NCI-H69 (cell line): ENCODE measurements at places on chromosomes 3 and 15.
A peak's percentile ranks its signal among the peaks of the same experiment; 100 is the strongest.

GRCh38 chr15:98884894-98885293 lies 122.7 kb downstream of the PGPEP1L start:
- no peak for DNase-seq

- no peak for DNase-seq
These were observed 28.1 kb upstream of the LXN start for GRCh38 chr3:158700559-158700958.

- DNase-seq: no peak
These were observed 21.9 kb downstream of the PTH1R start for GRCh38 chr3:46899151-46900006.

DNA sequence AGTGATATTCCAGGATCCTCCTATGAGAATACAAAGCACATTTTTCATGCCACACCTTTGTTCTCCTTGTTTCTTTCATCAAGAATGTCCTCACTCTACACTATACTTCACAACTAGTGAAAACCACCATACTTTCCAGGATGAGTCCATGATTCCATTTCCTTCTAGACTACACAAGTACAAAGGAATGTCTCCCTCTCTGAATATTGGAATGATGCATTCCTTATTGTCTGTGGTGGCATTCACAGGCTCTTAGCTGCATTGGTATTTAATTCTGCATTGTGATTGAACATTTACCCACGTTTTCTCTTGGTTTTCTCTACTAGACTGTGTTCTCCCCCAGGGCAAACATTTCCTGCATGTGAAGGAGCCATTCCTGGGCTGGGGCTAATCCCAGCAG lies 217.5 kb downstream of the RAP2B start:
- no peak for DNase-seq

- no peak for DNase-seq
These were observed 207.4 kb downstream of the CBLB start for GRCh38 chr3:105661461-105661860.

DNA sequence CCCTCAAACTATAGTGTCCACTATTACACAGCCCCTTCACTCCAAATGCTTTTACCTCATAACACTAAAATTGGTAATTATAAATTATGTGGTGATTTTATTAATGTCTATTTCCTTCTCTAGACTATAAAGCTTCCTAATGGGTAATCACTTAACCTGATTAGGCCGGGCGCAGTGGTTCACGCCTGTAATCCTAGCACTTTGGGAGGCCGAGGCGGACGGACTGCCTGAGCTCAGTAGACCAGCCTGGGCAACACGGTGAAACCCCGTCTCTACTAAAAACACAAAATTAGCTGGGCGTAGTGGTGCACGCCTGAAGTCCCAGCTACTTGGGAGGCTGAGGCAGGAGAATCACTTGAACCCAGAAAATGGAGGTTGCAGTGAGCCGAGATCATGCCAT lies 71.3 kb upstream of the PYGO1 start:
- no peak for DNase-seq

DNA sequence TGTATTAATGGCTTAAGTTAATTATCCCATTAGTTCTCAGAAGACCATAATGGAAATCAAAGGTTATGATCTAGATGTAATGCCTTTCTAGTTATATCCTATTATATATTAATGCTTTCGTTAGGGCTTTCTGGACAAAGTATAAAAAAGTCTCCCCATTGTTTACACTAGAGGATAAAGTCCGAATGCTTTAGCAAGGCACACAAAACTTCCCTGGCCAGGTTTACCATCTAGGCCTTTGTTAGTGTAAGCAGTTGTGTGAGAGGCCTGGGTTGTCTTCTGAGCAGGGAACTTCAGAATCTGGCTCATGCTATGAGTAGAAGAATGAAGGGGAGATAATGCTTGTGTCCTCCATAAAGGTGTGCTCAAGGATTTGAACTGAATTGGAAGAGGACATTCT lies 106.3 kb upstream of the MEIS2 start:
- no peak for DNase-seq

DNA sequence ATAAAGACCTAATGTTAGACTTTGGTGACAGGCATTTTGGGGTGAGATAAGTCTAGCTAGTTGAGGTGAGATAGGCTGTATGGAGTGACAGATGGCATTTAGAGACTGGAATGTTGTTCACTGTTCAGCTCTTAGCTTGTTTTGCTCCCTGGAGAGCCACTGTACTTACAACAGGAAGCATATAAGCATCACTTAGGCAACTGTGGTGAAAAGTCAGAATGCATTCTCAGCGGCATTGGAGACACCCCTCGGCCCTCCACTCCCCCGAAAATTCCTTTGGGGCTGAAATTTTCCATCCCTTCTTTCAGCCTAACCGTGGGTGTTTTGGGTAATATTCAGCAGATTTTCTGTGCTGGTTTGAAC lies 73.4 kb downstream of the SLCO3A1 start:
- DNase-seq: peak; percentile 89

GRCh38 chr15:96180087-96180748 lies 150.3 kb upstream of the NR2F2 start:
- no peak for DNase-seq

DNA sequence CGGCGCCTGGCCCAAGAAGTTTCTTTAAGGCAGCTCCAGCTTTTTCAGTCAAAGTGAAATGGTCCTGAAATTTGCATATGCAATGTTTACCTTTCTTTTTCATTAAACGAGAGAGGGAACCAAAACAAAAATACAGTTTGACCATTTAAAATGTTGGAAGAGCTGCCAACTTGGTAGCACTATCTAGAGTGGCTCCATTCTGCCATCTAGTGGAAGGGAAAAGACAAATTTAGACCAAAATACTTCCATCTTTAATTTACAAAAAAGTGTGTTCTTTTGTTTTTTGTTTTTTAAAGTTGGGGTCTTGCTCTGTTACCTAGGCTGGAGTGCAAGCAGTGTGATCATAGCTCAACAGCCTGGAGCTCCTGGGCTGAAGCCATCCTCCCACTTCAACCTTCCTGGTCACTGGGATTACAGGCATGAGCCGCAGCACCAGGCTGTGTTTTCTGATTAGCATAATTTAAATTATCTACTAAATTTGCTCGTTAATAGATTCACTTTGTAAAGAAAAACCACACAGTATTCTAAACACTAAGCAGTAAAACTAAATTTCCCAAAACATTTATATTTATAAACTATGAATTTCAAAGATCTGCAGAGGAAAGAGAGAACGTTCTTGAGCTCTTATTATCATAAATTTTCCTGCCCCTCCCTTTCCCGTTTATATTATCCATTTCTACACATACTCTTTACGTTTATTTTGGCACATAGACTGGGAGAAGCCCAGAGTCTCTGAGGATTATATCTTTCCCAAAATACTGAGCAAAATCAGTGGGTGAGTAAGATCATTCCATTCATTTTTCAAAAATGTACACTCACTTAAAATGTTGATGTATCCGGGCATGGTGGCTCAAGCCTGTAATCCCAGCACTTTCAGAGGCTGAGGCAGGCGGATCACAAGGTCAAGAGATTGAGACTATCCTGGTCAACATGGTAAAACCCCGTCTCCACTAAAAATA lies 15.4 kb upstream of the RFC4 start:
- DNase-seq: peak; percentile 74

GRCh38 chr3:99783011-99783573 lies 34.6 kb upstream of the CMSS1 start:
- DNase-seq: peak; percentile 12

DNA sequence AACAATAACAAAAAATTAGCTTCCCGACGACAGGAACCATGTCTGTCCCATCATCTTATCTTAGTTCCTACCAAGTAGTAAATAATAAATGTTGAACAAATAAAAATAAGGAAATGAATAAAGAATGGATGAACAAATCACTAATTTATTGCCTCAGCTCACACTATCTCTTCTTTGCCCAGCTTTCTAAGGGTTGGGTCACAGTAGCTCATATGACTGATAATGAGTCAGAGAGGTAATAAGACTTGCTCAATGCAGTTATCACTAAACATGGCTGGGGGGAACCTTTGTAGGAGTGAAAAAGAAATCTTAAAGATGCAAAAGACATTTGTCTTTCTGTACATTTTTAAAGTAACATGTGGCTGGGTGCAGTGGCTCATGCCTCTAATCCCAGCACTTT lies 182.2 kb downstream of the WDR76 start:
- no peak for DNase-seq

DNA sequence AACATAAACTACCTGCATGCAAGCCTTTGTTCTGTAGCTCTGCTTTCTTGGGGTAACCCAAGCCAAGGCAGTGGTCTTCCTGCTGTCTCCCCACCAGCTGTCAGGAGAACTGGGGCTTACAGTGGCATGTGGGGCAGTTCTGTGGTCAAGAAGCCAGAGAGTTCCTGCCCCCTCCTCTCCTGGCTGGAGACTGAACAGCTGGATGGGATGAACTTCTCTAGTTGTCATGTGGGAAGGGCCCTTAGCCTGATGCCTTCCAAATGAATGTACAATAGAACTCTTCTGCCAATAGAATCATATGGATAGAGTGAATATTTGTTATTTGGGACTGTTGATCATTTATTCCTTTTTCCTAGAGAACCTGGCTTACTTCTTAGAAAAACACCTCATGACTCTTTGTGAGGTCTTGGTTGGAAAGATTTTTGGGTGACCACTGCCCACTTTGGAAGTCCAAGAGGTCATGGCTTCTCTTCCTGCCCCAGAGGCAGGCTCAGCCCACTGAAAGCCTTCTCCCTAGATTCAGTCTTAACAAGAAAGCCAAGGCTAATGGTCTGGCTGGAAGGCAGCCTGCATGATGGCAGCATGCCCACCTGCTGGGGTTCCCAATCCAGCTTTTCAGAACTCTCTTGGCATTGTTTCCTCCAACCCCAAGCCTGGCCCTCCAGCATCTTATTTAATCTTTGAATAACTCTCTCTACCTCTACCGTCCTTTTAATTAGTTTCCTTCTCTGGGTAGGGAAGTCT lies 462.9 kb upstream of the PROK2 start:
- DNase-seq: no peak

- peak; percentile 43 for DNase-seq
These were observed 2.7 kb downstream of the CHDH start for GRCh38 chr3:53843195-53844177.

DNA sequence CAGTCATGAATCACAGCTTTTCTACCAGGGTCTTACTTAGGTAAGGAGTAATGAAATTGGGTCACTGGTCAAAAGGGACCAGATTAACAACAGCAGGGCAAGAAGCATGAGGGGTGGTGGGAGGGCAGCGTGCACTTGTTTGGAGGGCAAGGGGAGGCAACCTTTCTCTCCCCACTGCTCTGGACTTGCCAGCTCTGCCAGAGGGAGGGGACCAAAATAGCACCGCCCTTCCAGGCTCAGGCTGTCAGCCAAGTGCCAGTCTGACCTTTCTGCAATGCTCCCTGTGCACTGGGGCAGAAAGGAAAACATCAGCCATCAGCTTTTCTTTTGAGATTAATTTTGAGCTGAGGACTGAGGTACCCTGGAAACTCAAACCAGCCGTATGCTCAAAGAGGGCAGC lies 4.5 kb upstream of the ULK3 start:
- no peak for DNase-seq

- DNase-seq: no peak
These were observed 45.8 kb downstream of the KLF15 start for GRCh38 chr3:126311338-126311978.

GRCh38 chr3:69292959-69293574 lies 92.8 kb downstream of the FRMD4B start:
- no peak for DNase-seq

DNA sequence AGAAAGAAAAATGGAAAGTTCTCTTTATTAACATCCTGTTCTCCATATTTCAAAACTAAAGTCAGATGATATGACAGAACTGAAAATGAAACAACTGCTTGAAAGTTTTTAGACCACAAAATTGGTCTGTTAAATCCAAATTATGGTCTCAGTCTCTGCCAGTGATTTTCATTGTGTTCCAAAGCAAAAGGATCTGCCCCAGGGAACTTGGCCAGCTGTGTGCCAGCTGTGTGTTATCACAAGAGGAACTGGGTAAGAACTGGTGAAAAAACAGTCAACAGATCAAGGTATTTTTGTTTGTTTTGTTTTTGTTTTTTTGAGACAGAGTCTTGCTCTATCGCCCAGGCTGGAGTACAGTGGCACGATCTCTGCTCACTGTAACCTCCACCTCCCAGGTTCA lies 323.3 kb downstream of the CTNNB1 start:
- DNase-seq: no peak

DNA sequence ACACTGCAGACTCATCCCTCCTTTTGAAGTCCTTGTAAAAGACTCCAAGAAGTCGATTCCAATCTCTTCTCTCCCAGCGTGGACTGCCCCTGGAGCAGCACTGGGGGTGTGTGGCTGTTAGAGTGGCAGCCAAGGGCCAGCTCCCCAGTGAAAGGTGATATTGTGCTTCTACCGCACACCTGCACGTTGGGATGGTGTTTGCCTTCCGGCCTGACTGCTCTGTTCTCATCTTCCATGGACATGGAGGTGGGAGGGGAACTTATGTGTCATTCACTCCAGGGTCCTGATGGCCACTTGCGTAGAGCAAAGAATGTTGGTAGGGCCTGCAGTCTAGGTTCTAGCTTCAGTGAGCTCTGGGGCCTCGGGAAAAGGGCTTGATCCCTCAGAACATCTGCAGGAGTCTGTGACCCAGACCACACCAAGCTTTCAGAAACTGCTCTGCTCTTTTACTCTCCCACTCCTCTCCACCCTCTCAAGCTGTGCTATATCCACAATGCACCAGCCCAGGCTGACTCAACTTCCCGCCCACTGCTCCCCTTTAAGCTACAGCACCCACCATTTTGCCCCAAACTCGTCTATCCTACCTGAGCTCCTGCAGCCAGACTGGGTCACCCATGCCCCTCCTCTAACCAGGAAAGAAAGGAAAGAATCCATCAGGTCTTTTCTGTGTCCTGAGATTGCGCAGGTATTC lies 31.3 kb downstream of the LIPC start:
- DNase-seq: peak; percentile 44

- no peak for DNase-seq
These were observed 32.2 kb downstream of the GPD1L start for GRCh38 chr3:32138545-32139104.

DNA sequence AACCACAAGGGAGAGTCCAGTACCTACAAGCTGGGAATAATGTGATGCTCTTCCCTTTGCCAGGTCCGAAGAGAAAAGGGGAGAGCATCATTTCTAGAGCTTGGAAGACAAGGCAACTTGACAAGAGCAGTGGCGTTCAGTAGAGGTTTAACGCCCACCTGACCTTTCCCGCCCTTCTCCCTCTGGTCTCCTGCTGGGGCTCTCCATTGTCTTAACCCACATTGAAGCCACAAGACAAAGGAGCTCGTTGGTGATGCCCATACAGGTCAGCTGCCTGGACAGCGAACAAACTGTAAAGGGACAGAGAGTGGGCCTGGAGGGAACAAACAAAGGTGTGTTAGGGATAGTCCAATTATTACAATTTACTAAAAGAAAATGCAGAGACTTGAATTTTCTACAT lies 13.1 kb upstream of the DUT start:
- peak; percentile 66 for DNase-seq
